ENCODE measurements at places on chromosomes 7 and 10.

GRCh38 chr10:103171278-103171677 lies 21.8 kb downstream of the NT5C2 start:
- no peak for DNase-seq

DNA sequence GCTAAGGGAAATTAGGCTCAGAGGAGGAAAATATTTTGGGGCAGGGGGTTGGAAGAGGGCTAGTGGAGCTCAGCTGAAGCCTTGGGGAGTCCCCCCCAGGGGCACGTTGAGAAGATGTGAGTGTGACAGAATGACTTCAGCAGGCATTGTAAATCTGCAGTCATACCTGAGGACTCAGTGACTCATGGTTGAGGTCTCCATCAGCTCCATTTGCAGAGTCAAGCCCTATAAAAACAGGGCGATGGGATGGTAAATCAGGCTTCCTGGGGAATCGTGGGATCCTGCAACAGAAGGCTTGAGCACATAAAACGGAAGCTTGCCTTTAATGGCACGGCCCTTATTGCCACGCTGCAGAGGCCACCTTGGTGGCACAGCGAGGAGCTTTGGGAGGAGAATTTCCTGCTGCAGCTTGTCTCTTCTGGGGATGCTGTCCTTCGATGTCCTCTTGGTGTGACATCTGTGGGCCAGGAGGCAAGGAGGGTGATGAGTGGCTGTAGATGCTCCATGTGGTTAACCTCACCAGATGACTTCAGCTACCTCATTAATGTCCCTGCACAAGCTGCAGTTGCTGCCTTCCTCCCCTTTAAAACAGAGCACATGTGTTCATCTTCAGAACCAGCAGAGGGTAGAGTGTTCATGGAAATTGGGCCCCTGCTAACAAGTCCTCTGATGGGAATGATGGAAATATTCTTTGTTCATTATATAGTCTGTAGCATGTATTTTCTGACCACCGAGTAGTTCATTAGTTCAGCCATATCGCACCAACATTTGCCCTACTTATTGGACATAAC lies 285.9 kb downstream of the LRMDA start:
- no peak for DNase-seq

GRCh38 chr10:78258323-78259030 lies 224.8 kb downstream of the RPS24 start:
- no peak for DNase-seq

GRCh38 chr7:85564861-85565260 lies 378.0 kb upstream of the SEMA3D start:
- no peak for DNase-seq

DNA sequence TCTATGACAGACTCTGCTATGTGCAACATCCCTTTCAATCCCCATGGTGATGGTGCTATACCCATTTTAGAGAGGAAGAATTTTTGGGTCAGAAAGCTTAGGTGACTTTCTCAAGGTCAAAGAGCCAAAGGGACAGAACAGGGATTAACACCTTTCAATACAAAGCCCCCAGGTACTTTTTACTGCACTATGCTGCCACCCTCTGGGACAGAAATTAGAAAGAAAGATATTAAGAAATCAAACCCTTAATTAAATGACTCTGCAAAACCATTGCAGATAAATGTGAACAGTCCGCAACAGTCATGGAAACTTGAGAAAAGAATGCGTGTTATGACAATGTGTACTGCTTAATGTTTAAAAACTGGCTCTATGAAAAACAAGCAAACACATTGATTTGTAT lies 673.7 kb downstream of the MAGI2 start:
- DNase-seq: no peak

GRCh38 chr7:40232242-40232893 lies 97.6 kb downstream of the SUGCT start:
- no peak for DNase-seq

Measured in CD4-positive, alpha-beta memory T cell (primary cell).